ENCODE measurements at places on chromosomes 3 and 15.

DNA sequence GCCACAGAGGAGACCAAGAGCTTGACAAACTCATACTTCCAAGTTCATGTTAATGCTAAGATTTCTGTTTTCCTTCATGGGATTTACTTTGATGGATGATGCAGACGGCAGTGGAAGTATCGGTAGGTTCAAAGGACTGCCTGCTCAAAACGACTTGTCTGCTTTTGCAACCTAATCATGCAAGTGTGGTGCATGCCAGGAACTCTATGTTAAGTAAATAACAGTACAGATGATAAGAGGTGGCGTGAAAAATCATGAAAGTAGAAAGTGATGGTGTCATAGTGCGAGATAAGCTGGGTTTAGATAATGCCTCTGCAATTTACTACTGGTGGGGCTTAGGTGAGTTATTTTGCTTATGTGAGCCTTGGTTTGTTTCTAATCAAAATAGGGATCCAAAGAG, 14.7 kb upstream of the LMCD1 start:
- DNase-seq, result no peak

GRCh38 chr3:131795390-131796090, 239.3 kb downstream of the CPNE4 start:
- no peak for DNase-seq

DNA sequence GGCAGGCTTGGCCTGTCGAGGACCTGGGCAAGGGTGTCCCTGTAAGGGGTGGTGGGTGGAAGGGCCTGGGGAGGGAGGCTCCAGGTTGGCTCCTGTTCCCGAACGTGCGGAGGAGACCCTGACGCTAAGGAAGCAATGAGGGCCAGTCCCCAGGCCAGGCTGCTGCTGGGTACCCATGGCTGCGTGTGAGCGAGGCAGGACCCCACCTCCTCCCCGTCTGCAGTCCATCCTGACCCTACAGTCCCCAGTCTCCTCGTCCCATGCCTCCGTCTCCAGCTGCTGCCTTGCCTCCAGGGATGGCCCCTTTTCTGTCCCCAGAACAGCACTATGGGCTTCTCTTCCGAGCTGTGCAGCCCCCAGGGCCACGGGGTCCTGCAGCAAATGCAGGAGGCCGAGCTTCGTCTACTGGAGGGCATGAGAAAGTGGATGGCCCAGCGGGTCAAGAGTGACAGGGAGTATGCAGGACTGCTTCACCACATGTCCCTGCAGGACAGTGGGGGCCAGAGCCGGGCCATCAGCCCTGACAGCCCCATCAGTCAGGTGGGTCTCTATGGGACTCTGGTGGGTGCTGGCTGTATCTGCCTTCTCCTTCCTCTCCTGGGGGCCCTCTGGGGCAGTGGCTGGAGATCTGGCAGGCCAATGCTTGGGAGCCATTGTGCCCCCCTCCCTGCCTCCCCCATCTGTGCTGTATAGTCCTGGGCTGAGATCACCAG, 571 bp downstream of the FES start:
- DNase-seq, result no peak

DNA sequence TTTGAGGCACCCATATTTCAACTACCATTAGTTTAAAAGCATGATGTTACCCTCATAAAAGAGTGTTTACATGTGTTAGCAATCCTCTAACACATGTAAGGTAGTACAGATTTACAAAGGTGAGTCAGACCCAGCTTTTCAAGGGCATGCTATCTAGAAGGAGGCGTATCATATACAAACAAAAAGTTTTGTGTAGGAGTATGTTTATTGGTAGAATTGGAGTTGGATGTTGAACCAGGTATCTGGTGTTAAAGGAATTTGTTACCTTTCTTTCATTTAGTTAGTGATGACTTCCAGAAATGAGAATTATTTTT, 2.4 kb downstream of the HACD3 start:
- no peak for DNase-seq

DNA sequence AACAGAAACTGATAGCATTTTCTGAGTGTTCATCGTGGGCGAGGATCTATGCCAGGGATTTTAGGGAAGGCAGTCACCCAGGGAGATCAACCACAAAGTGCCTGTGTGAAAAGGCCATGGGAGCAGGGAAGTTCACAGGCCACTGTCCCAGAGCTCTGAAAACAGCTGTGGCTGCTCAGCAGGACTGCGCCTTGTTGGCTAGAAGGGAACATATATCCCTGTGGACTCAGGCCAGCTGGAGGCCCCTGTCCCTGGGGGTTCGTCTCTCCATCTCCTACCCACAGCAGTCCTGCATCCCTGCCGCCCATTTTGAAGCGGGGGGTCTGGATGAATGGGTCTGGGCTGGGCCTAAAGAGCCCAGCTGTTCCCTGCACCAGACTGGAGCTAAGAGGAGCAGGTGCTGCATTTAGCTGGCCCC, 27.8 kb downstream of the PPCDC start:
- DNase-seq, result no peak

- no peak for DNase-seq
These were observed 19.1 kb upstream of the AKAP13 start for GRCh38 chr15:85361323-85361722.

DNA sequence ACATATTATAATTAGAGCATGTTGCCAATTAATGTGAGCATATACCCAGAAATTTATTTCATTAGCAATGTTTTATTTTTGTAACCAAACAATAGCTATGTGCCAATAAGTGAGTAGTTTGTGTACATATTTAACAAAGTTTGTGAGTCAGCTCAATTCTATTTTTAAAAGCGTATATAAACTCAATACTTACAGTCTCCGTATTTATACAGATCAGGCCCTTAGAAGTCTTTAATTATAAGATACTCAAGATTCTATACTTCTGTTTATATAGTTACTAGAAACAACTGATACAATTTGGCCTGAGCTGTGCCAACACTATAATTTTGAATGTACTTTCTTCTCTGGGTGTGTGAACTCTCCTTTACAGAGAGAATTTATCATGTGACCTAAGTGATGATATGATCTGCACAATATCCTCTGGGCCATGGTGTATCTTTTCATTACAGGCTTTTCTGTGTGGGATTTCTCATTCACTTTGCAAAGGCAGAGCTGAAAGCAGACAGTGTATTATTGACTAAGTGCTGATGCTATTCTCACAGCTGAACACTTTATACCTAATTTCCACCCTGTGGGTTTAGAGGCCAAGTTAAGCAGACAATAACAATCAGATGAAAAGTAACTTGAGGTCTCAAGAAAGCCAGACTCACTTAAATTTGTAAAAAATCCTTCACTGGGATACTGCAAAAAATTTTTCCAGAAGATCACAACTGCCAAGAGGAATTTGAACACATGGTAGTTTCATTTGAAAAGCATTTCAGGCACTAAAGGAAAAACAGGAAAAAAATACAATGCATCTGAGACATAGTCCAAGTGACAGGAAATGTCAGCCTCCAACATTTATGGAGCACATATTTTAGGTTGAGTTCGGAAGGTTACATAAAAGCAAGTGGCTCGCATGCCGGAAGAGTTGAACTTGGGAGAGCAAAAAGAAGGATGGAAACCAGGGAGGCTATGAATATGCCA, 277.9 kb upstream of the SEMA6D start:
- no peak for DNase-seq

GRCh38 chr3:183443395-183444385, 15.3 kb upstream of the MCF2L2 start:
- DNase-seq, result no peak

DNA sequence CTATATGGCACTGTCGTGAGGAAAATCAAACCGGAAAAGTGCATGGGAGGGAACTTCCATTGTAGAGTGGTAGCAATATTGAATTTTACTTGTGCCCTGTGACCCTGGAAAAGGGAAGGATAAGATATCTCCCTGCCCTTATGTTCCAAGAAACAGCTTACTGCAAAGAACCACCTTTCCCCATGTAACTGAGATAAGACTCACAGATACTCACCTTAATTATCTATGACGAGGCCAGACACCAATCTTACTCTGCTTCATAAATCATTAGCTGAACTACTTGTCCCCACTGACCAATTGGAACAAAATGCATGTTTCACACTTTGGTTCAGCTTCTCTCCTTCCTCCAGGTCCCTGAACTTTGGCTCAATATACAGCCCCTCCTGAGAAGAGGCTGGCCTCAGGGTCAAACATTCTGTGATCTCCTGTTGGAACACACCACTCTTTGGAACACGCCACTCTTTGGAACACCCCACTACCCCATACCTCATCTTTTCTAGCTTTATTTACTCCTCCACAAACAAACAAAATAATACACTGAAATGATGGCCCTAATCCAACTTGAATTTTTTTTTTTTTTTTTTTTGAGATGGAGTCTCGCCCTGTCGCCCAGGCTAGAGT, 6.9 kb upstream of the TOPAZ1 start:
- no peak for DNase-seq

GRCh38 chr3:102059145-102059943, 210.0 kb downstream of the NFKBIZ start:
- no peak for DNase-seq

DNA sequence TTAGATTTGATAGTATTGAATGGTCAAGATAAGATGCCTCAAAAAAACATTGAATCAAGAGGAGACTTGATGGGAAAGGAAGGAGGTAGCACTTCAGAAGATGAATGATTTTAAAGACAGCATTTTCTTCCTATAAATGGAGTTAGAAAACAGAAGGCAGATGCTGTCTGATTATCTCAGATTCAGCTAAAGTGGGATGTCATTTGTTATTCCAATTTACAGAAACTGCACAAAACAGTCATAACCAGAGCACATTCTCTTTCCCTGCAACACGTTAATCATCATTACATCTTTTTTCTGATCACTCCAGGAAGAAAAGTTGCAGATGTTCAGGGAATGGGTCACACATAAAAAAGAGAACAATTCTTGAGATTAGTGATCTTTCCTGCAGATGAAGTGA, 1141.8 kb downstream of the SI start:
- DNase-seq, result no peak

GRCh38 chr15:87608238-87609028, 648.1 kb downstream of the NTRK3 start:
- no peak for DNase-seq

DNA sequence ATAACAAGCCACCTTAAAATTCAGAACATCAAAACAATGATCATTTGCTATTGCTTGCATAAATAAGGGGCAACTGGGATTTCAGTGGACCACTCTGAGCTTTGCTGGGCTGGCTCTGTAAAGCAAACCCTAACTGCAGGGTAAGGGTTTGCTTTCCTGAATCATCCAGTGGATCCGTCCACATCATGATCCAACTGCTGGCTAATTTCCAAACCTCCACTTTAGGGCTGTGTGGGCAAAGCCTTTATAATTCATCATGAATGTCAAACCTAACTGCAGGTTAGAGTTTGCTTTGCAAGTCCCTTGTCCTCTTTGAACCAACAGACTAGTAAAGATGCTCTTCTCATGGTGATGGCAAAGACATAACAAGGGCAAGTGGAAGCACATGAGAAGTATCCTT, 76.1 kb downstream of the SYNPR start:
- DNase-seq, result no peak

DNA sequence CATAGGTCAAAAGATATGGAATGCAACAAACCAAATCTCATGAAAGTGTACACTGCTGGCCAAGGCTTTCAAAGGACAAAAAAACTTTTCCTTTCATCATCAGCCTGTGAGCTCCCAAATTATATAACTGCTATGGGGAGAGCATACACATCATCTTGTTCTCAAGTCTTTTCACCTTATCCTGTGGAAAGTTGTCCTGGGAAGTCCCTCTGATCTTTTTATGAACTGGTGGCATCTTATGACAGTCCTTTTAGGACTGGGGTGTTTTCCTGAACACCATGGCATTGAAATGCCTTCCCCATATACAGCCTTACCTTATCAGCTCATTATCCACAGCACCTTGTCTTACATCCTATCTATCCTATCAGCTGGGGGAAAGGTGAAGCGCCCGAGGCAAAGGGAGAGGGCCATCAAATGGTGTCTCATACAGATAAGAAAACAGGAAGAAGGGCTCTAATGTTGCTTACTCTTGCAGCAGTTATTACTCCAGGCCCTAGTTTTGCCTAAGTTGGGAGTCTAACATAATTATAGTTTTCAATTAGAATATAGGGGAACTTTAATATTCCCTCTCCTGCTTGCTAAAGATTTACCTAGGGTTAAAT, 61.5 kb upstream of the GOLIM4 start:
- no peak for DNase-seq

GRCh38 chr15:90885432-90886290, 1.4 kb downstream of the FES start:
- no peak for DNase-seq

DNA sequence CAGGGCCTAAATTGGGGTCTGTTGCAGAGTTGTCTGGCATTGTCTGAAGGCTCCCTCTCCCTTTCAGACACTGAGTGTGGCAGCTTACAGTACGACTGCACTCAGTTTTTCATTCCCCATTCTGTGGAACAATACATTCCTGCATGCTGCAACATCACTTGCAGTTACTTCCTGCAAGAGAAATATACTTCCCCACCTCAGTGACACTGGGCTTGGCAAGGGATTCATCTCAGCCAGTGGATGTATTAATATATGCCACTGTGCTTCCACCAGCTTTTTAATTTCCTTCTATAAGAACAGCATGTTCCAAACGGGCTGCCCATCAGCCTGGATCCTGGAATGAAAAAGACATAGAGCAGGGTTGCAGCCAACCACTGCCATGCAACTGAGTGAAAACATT, 23.1 kb downstream of the B3GALNT1 start:
- DNase-seq, result no peak

DNA sequence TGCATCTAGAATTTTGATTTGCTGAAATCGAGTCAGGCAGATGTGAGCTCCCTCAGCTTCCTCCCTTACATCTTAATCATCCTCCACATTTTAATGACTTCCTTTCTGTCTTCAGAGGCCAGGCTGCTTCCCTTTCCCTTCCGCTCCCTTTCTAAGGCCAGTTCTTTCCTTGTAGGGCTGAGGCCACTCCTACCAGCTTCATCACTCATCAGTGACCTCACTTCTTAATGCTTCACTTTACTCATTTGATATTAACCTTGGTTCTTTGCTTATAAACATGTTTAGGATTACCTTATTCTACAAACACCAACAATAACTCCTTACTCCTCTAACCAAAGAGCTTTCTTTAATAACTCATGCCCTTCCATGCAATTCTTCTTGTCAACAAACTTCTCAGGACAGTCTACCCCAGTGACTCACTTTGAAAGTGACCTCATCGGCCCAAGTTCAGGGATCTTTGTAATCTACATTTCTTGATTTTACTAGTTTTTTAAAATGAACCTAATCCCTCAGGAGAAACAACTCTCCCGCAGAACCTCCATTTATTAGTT, 23.9 kb downstream of the ILDR1 start:
- DNase-seq, result no peak

DNA sequence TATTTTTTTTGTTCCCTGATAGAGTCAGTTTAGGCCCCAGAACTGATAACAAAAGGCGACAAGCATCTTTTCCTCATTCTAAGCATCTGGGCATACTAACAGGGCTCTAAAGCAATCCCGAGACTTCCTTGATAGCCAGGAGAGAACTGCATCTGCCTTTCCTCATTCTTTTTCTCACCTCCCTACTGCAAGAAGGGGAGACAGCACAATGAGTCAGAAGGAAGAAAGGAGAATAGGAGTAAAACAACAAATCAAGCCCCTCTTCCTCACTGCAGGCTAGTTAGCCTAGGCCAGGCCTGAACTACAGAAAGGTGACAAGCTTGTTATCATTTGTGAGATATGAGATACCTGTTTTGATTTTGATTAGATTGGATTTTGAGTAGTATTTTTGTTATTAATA, 97.9 kb downstream of the NAALADL2 start:
- no peak for DNase-seq

Measured in cortex of kidney (tissue), 1 donor.